B cell (primary cell): ENCODE measurements at places on chromosomes 1 and 21.

GRCh38 chr1:168687816-168688215, 41.2 kb downstream of the DPT start:
- DNase-seq, result no peak

DNA sequence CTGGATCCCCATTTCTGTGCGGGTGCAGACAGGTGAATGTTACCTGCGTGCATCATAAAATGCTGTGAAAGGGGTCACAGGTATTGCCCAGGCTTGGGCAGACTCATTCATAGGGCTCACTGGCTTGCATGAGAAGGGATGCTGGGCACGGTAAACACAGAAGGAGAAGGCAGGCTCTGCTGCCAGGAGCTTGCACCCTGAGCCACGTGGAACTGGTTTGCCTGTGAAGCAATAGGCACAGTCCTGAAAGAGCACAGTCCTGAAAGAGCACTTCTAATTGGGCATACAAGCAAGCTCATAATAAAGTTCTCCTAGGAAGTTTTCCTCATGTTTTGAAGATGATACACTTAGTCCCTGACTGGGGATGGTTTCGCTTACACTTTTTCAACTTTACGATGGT, 40.9 kb downstream of the GALNT2 start:
- no peak for DNase-seq

DNA sequence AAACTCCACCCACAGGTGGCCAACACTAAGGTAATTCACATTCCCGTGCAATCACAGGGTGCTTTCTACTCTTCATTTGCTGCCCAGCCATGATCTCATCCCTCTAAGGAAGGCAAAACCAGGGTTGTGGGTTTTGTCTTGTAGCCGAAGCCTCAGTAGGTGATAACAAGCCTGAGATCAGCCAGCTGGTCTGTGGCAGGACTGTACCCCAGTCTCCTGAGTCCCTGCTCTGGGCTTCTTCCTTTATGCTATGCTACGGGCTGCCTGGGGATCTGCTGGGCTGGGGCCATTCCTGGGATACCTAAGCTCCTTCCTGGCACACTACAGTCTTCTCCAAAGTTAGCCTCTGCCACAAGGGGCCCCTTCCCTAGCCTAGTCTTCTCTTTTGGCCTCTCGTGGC, 9.8 kb downstream of the PPFIA4 start:
- no peak for DNase-seq

DNA sequence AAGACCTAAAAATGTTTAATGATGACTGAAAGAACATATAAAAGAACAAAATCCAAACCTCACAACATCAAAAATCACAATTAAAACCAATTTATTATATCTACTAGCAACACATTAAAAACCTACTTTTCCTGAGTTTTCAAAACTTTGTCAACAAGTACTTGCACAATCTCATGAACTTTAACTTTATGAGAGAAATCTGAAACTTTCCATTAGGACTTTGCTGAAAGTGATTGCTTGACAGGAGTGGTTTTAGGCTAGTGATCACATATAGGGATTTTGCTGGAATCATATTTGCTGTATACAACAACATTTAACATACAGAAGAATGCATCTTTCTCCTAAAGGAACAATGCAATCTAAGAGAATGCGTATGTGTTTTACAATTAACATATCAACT, 13.2 kb downstream of the HNRNPR start:
- DNase-seq, result no peak

DNA sequence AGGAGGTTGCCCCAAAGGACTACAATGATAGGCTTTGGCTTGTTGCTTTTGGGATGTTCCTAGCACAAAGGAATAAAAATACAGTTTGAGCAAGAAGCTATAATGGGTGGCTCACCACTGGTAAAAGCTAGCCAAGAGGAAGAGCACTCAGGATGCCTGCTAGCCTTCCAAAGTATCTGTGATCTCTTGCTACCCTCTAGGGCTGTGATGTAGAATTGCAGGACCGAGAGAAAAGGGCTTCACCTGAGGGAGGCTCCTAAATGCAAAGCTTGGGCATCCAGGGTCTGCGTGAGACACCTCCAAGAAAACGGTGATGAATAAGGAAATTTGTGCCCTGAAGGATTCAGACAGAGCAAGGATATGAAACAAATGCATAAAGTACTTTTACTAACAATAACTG, 17.7 kb downstream of the IVL start:
- no peak for DNase-seq

- peak; percentile 41 for DNase-seq
These were observed 3.1 kb downstream of the ATP1A1 start for GRCh38 chr1:116375887-116376728.

DNA sequence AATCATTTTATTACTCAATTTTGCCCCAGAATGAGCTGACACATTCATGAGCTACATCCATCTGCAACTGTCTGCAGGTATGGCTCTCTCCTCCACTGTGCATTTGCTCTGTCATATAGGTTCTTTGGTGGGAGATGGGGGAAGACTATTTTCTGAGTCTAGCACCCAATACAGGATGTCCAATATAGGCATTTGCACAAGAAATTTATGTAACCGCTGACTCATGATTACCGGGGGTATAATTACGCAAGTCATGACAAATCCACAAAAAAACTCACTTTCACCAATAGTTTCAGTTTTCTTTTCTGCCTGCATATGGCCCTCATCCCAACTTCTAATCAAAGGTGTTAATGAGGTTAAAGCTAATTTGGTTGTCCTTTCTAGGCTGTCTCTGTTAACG, 17.5 kb upstream of the VSIG8 start:
- DNase-seq, result no peak

GRCh38 chr1:107433068-107433467, 292.2 kb downstream of the NTNG1 start:
- DNase-seq, result no peak

- no peak for DNase-seq
These were observed 22.4 kb downstream of the LRRC8B start for GRCh38 chr1:89546934-89547562.

DNA sequence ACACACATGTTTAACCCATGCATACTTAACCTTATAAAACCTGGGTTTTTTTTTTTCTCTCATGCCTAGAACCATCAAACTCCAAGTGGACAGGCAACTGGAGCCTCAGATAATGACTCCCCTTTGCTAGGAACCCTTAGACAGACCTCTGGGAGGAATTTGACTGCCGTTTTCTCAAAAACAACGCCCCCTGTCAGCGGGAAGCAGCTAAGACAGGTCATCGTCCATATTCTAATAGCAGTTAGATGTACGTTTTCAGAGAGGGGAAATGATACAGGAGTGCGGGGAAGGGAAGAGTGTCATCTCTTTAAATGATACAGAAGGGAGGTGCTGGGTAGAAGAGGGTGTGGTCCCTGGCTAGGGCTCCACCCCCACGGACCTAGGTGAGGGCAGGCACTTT, 34.7 kb downstream of the LRRC3 start:
- no peak for DNase-seq

DNA sequence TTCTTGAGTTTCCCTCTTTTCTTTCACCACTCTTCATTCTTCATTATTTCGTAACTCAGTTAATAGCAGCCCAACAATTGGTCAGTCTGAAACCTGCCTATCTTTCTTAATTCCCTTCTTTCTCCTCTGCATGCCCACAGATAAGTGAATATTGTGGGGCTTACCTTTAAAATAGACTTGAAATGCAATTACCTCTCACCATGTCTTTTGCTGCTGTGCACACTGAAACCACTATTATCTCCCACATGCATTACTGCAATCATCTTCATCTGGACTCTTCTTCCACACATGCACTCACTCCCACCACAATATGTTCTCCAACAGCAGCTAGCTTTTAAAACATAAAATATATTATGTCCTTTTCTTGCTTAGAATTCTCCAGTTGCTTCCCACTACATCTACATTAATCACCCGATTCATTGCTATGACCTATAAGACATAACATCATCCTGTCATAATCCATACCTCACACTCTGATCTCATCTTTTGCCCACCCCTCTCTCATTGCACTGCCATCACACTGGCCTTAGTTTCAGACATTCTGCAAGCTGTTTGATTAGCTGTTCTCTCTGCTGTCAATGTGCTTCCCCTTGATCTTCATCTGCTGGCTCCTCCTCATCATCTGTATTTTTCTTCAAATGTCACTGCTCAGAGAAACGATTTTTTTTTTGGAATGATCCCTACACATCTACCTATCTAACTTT, 304.8 kb downstream of the PTPRC start:
- DNase-seq, result no peak

DNA sequence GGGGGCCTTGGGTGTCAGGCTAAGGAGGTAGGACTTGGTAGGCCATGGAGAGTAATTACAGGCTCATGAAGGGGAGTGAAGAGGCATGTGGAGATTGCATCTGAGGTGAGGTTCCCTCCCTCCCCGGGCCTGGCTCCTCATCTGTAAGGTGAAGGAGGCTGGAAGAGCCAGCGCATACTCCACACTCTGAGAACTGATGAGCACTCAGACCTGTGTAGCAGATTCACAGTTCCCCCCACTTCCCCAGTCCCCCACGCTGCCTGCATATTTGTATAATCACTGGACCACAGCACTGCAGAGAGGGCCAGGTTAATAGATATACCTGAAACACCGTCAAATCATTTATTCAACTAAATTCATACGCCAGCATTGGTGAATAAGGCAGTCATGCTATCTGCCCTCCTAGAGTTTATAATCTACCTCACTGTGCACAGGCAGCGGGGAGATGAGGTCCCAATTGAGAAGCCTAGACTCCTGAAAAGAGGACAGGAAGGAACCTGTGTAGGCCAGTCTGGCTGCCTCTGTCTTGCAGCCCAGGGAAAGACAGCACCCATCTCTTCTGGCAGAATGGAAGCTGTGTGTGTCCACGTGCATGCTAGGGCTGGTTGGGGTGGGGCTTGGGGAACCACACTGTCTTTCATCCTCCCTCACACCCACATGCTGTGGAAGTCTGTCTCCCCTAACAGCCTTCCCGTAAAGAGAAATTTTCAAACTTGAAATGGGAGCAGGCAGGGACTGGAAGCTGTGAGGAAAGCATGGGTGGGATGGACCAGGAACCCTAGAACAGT, 110.6 kb upstream of the ATP1A1 start:
- peak; percentile 40 for DNase-seq

DNA sequence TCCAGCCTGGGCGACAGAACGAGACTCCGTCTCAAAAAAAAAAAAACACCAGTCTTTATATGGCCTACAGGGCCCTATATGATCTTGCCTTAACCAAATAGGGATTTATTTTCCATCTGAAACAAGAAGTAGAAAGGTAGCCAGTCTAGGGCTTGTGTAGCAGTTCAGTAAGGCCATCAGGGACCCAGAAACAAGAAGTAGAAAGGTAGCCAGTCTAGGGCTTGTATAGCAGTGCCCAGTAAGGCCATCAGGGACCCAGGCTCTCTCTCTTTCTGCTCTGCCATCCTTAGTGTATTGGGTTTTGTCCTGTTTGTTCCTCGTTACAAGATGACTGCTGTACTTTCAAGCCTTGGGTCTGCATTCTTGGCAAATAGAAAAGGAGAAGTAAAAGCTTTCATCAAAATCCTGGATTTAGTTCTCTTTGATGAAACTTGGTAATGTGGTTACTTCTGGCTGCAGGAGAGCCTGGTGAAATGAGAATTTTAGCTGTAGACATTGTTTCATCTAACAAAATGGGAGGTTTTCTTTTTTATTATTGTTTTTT, 46.1 kb downstream of the PKN2 start:
- DNase-seq, result no peak
